ENCODE measurements at places on chromosomes 1 and 21.
A peak's percentile ranks its signal among the peaks of the same experiment; 100 is the strongest.

DNA sequence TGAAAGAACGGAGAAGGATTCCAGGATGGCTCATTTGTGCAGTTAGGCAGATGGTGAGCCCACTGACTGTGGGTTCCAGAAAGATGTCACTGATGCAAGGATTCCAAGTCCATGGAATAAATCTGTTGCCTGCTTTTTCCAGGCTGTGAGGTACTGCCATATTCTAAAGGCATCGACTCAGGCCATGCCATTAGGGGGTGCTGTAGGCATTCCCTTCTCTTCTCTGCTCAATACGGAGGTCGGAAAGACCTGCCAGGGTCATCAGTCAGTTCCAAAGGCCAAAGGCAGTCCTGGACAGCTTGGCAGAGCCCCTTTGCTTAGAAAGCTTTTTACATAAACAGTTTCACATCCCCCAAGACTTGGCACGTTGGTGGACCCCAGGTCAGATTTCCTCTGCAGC is 31.7 kb upstream of the TMEM125 start:
- DNase-seq, result no peak

DNA sequence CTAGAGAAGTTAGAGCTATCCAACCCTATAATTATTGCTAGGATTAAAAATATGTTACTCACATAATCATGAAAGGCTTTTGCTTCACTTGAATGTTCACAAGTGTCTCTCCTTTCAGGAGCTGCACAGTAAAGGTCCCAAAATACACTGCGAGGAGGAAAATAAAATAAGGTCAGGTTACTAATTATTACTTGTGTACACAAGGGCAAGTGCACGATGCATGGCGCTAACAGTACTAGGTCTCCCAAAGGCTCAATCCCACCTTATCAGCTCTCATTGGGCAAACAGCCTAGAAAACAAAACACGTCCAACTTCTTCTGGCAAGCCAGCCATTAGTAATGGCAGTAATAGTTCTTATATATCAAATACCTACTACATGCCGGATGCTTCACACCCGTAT is 4.4 kb downstream of the SSBP3 start:
- peak; percentile 11 for DNase-seq

DNA sequence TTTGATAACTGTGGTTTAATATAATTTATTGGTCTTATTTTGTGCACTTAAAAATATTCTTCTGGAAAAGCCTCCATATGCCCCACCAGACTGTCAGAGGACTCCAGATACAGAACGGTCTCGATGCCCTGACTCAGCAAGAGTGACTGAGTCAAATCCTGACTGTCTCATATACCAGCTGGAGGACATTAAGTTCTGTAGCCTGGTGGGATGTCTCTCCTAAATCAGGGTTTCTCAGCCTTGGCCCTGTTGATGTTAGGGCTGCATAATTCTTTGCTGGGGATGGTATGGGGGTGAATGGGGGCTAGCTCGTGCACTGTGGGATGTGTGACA is 67.7 kb upstream of the TLR5 start:
- no peak for DNase-seq

DNA sequence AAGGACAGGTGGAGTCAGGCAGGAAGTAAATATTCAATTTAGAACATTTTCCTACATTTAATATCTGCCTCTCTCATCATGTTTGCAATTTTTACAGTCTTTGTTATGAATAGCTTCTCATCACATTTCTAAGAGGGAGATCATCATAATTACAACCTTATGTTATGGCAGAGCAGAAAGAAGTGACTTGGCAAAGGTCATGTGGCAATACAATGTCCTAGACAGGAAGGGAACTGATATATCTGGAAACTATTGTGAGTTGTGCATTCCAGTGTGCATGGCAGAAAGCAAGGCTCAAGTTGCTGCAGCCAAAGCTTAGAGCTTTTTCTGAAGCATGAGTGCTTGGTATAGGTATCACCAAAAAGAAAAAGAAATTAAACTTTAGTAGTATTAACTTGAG is 43.8 kb upstream of the PRRX1 start:
- DNase-seq, result no peak

DNA sequence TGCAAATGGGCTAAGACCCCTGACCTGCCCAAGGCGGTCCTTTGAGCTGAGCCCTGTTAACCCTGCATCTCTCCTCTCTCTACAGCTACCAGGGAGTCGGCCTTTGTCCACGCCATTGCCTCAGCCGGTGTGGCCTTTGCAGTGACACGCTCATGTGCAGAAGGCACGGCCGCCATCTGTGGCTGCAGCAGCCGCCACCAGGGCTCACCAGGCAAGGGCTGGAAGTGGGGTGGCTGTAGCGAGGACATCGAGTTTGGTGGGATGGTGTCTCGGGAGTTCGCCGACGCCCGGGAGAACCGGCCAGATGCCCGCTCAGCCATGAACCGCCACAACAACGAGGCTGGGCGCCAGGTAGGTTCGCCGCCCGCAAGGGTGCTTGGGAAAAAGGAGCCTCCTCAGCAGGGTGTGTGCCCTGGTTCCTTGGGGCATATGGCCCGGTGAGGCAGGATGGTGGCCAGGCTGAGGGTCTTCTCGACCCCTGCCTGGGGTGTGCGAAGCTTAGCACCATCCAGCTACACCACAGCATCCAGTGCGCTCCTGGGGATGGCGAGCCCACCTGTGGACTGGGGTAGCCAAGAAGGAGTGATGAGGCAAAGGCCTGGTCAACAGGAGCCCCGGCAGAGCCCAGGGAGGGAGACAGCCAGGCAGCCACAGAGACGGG is 31.8 kb upstream of the ARF1 start:
- peak; percentile 56 for DNase-seq

- DNase-seq, result no peak
Measured at GRCh38 chr21:25963181-25963580, 207.4 kb downstream of the APP start.

Data from spleen (tissue), 13 donors.